ELF-1 (cell line): ENCODE measurements at places on chromosomes 4 and X.

- DNase-seq: no peak
Measured at GRCh38 chrX:104749951-104750610, 184.1 kb downstream of the IL1RAPL2 start.

DNA sequence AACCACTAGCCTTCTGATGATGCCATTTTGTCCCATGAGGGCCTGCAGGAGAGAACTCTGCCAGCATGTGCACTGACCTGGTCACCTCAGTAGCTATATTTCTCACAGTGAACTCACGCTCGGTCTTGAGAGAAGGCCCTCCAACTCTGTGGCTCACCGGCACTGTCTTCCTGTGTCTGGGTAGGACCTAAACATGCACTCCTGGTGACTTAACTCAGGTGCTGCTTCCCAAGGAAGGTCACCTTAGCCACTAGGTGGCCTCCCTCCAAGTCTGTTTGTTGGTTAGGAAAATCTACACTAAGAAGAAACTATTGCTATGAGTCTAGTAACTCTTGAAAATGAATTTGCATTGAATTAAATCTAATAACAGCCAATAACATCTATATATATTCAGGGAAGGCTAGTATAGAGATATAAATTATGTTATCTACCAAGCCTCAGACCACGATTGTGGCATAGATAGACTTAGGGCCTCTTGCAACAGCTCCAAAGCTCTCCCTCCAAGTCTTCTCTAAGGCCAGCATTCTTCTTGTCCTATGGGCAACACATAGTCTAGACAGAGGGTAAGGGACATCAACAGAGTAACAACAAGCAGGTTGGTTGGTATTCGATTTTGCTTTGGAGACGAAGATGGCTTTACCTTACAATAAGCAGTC is 24.7 kb downstream of the TLR10 start:
- DNase-seq: peak; percentile 41

GRCh38 chrX:76420237-76420636 is 7.3 kb upstream of the MAGEE1 start:
- no peak for DNase-seq

DNA sequence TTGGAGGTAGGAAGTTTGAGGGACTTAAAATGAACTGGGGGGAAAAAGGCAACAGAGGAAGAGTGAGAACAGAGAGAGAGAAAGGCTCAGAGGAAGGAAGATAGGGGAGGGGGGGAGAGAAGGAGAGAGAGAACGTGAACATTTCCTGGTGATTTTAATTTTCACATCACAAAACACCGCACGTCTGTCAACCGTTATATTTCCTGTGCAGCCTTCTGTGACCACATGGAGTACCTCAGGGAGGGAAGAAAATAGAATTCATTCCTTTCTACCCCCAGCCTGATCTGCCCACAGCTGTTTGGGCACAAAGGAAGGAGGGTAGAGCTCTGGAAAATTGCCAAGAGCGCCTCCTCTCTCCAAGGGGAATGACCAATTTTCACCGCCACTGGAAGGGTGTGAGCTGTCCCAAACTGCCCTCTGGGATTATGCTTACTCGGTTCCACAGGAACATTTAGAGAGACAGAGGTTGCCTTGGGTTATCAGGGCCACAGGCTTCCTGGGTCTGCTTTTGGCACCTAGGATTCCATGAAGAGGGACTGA is 135.7 kb upstream of the MAMLD1 start:
- DNase-seq: no peak

DNA sequence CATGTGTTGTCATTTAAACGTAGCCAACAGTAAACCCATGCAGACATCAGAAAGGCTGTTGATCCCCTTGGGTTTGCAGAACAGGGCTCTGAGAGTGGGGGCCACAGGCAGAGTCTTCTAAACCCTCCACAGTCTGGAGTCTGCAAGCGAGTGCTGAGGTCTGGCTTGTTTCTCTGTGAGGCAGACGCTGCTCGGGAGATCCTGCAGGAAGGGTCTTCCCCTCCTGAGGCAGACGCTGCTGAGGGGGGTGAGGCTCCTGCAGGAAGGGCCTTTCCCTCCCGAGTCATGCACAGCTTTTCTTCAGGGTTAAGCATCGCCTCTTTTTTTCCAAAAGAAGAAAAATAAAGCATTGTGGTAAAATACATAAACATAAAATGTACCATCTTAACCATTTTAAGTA is 17.1 kb upstream of the PDE6B start:
- no peak for DNase-seq
